Activated CD4-positive, alpha-beta T cell treated with anti-CD3 and anti-CD28 coated beads for 36 hours (primary cell): ENCODE measurements at places on chromosomes 12 and 14.

GRCh38 chr12:113894697-113895096 lies 71.4 kb downstream of the RBM19 start:
- no peak for DNase-seq

- peak; percentile 78 for DNase-seq
Observed at GRCh38 chr14:103748534-103748857, 32.9 kb downstream of the ZFYVE21 start.

DNA sequence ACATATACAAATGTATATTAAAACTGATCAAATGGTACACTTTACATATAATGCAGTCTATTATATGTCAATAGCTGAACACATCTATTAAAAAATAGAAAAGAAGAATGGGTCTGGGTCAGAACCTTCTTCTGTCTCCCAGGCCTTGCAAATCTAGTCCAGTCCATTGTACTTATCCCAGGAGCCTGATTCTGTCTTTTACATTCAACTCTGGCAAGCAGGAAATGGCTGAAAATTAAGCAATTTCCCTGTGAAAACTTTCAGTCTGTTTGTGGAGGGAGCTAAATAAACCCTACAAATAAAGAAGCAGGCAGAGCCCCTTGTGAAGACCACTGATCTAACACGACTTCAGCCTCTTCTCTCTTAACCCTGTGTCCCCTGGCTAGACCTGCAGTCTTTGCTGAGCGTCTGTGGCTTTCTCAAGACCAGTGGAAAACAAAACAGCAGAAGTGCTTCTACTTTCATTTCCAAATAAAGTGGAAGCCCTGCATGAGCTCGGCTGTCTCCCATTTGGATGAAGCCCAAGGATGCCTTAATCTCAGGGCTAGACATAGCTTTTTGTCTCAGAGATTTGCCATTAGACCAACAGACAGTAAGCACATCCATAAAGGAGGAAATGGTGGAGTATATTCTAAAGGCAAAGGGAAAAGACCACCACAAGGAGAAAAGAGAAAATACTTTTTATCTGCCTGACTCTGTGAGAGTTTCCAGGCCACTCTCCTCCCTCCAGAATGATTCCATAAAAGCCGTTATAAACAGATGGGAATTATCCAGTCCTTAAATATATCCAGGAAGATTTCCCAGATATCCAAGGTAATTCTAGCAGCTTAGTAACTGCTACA lies 48.2 kb downstream of the CRACR2A start:
- no peak for DNase-seq

GRCh38 chr12:46574847-46575246 lies 202.3 kb upstream of the SLC38A2 start:
- no peak for DNase-seq

GRCh38 chr14:45868377-45868776 lies 615.4 kb upstream of the MIS18BP1 start:
- DNase-seq = no peak

DNA sequence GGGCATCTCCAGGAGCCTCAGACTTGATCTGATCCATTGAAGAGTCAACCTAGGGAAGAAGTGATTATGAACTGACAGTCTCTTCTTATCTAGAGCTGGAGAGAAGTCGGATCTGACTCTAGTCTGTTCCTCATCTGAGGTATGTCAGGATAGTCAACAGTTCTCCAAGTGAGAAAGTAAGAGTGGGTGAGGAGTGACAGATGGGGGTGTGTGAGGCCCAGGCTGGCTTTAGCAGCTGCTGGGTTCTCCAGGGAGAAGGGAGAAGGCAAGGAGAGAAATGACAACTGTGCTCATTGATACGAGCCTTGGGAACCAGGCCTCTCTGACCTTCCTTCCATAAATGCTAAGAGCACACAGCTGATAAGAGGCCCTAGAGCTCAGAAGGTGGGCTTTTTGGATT lies 53.3 kb downstream of the IRAK3 start:
- DNase-seq = no peak

DNA sequence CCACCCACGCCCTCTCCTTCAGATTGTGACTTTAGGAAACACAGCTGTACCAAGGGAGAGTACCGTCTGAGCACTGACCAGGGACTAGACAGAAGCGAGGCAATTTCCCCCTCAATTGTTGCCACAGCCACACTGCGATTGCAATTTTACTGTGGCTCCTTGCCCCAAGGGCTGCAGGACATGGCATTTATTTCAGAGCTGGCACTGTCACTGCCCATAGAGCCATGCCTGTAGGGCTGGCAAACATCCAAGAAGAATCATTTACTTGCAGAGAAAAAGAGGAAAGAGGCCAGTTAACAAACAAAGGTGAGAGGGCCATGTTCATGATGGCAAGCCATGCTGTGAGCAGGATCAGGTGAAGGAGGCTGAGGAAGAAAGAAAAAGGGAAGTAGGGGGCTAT lies 129.6 kb downstream of the EMP1 start:
- DNase-seq = no peak
